GM23248 (cell line): ENCODE measurements at places on chromosomes 13 and 19. TPM values are rescaled to one million over a fixed set of nuclear protein-coding genes. Genes with fewer than 3 reads are reported as not detected.

Gene MAU2
- 25.4 and 25.7 TPM in 2 replicates for total RNA-seq

GRCh38 chr13:35818633-35819067 lies 312.5 kb downstream of the DCLK1 start:
- peak; percentile 74 for DNase-seq

Gene MPV17L2
- total RNA-seq: 43.2 and 69.4 TPM in 2 replicates

Gene PDE4C
- total RNA-seq: under 0.01 and 0.22 TPM in 2 replicates
